ENCODE measurements at places on chromosomes 3 and 15.

- DNase-seq: no peak
These were observed 20.7 kb downstream of the CLDN1 start for GRCh38 chr3:190301591-190301990.

- DNase-seq: no peak
These were observed 17.7 kb upstream of the HEG1 start for GRCh38 chr3:125073390-125073905.

DNA sequence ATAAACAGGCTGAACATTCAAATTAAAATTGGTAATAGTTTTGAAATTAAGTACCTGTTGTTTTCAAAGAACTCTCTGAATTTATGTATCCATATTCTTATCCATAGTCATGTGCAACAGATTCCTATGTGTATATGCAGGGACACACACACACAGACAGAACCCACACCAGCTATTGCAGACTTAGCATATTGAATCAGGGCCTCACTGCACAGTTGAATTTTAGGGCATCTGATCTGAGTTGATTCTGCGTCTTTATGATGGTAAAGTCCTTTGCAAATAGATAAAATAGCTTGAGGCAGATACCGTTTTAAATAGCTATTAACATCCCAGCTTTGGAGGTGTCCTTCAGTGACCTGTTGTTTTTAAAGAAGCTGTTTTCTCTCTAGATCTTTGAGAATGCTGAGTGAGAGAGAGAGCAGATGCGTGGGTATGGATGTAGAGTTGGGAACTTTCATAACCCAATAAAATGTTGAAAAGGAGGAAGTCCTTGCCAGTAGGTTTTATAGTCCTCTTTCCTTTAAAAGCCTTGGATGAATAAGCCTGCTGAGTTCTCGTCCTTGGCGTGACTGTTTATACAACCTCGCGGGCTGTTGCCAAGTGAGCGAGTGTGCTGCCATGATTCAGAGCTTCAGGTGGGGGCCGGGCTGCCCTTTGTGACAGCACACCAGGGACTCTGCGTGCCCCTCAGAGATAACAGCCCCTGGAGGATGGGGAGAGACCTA, 18.3 kb downstream of the MYZAP start:
- no peak for DNase-seq

GRCh38 chr15:101625980-101626379, 26.2 kb downstream of the TM2D3 start:
- DNase-seq: no peak

DNA sequence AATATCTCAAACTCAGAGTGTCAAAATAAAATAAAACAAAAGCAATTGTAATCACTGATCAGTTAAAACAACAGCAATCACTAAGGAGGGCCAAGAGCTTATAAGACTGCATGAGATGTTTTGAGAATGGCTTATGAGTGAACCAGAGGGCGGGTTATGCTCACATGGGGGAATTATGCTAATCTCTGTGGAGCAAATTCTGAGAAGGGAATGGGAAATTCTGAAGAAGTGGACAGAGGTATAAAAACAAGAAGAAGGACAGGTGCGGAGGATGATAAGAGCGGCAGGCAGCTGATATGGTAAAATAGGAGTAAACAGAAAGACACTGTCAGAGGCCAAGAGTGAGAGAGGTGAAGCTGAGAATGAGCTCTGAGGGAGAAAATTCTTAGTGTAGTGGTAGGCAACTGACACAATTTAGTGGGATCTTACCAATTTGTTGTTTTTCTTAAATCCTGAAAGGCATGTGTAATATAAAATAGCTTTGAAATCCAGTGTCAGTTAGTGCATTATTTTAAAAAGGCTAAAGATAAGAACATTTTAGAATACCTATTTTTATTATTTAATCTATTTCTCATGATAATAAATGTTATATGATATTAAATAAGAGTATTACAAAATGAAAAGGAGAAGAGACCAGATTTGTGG, 133.8 kb downstream of the SPATA16 start:
- no peak for DNase-seq

GRCh38 chr3:197854596-197855343, 63.7 kb downstream of the LRCH3 start:
- DNase-seq: no peak

GRCh38 chr15:85007137-85007536, 25.5 kb downstream of the PDE8A start:
- no peak for DNase-seq

DNA sequence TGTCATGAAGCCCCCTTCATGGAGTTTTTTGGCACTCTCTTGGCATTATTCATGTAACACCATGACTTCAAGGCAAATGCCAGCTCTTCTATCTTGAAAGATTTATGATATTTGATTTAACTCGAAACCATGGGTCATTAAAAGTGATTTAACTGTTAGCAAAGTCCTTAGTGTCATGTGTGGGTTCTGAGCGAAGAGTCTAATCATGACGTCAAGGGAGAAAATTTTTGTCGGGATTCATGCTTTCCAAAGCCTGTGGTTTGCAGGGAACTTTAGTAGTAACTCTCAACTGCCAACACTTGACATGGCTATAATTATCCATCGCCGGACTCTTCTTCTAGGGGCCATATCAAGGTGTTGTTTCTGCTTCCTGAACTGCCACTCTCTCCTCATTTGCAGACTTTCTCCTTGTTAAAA, 11.5 kb downstream of the GXYLT2 start:
- no peak for DNase-seq

- no peak for DNase-seq
These were observed 48.7 kb downstream of the CNOT10 start for GRCh38 chr3:32733631-32734229.

- no peak for DNase-seq
These were observed 35.2 kb downstream of the FBXO45 start for GRCh38 chr3:196603683-196604082.

DNA sequence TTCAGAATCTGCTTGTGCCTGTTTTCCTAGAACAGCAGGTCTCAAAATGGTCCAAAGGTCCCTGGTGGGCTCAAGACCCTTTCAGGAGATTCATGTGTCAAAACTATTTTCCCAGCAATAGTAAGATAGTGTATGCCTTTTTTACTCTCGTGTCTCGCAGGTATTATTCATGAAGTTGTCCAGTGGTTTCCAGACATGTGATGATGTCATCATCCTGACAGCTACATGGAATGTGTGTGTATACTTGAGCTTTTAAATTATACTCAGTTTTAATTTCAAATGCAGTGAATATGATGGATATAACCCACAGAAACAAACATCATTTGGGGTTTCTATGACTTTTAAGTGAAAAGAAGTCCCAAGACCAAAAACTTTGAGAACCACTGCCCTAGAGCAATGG, 288.6 kb downstream of the NTRK3 start:
- DNase-seq: no peak

DNA sequence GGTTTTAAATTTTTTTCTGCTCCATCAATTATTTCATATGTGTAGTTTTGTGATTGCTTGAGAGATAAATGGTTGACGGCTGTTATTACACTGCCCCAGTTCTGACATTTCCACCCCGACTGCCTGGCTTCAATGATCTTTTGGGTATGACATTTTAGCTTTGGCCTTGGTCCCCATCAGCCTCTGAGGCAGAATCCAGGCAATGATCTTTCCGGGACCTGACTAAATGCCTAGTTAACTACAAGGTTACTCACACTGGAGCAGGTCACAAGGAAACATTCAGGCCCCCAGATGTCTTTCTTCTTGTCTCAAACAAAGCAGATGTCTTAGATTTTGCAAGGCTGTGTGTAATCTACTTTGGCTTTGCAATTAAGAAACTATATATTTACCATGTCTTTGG, 61.1 kb upstream of the TMCO5A start:
- no peak for DNase-seq

DNA sequence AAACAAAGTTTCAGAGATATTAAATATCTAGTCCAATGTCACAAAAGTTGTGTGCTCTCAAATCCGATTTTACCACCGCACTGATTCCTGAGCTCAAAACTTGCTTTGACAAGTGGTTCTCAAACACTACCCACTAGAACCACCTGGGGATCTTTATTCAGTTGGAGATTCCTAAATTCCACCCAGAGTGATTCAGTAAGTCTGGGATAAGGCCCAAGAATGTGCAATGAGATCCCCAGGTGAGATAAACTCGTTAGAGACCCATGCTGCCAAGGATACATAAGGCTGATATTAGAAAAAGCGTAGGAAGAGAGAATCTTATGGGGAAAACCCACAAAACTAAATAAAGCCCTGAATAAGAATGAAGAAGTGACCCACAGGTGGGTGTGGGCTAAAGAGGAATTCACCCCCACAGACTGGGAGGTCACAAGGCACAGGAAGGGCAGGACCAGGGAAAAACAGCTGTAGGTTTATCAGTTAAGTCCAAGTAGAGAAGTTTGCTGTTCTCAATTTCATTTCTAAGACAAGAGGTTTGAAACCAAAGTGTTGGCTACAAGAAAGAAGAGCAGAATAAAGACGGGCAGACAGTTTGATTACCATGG, 11.5 kb upstream of the RPS17 start:
- no peak for DNase-seq

All from stimulated activated CD4-positive, alpha-beta T cell treated with anti-CD3 and anti-CD28 coated beads, Interleukin-1b, Interleukin-23, amount 100 ng/mL, for 1 hour (primary cell).